ENCODE measurements at places on chromosomes 6 and 20.

- DNase-seq: peak; percentile 88
Observed at GRCh38 chr6:36755435-36756348, 58.1 kb downstream of the RAB44 start.

GRCh38 chr6:21840428-21840827 is 246.9 kb downstream of the SOX4 start:
- no peak for DNase-seq

GRCh38 chr6:149270616-149271015 is 46.9 kb upstream of the TAB2 start:
- no peak for DNase-seq

DNA sequence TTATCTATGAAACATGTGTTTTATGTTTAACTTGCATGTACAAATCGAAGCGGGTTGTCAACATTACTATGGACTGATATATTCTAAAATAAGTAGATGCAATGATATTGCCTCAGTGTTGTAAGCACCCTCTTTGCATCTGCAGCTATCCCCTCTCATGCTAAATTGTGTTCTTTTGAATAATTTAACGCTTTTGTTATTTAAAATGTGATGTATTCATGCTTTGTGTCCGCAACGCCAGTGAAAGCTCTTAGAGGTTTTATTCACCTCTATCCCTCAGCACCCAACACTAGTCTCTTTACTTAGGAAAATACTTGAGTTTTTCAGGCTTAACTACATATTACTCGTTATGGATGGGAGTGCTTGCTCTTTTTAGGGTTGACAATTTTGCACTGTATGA is 173.7 kb upstream of the ID4 start:
- DNase-seq: no peak

DNA sequence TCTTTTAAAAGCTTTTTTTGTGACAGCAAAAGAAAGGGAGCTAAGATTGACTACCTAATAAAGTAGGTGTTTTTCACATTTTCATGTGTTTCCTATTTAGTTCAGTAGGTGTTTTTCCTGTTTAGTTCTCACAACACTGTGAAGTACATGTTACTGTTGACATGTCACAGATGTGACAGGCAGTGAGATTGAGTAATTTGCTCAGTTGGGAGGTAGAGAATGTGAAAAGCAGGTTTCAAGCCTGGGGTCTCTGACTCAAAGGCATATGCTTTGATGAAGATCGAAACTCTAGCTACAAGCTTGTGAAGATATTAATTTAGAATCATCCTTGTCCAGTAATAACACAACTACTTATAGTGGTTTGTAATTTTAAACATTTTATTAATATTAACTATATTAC is 43.1 kb downstream of the SLX4IP start:
- no peak for DNase-seq

DNA sequence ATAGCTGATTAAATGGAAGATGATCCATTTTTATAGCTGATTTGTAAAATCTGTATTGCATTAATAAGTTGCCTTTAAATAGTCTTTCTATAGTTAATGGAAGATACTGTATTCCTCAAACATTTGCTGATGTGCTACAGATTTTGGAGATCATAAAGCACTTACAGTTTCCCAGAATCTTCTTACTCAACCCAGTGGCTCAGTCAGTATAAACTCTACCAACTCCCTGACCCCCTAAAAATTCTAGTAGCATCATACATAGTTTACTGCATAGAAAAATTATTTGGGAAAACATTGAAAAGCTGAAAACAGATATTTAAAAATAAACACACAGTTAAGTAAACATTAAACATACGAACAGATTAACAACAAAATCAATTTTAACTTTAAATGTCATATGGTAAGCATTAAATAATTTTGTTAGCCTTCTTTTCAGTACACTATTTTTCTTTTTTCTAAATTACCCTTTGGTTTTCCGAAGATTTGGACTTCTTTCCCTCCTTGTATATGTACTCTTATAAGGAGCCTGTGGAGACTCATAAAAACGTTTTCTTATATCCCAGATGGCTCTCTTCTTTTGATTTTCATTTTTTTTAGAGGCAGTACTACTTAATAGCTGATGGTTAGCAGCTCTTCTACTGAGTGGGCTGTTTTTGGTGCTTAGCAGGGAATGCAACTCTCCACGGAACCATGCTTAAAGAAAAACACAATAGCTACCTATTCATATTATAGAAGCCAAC is 62.7 kb upstream of the BMP5 start:
- DNase-seq: no peak

- DNase-seq: no peak
Observed at GRCh38 chr6:4668271-4669179, 107.7 kb upstream of the CDYL start.

DNA sequence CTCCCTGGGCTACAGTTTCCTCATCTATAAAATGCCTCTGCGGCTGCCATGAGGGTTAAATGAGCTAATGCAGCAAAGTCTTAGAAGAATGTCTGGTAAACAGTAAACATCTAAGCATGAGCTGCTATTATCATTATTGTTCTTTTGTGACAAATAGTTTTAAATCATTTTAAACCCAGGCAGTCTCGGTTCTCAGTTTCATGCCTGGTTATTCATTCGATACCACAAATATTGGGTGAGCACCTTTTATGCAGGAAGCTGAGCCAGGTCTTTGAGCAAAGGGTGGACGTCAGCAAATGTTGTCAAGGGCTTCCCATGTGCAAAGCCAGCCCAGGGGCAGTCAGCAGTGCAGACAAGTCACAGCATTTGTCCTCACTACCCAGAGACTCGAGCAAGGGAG is 128.7 kb downstream of the NFATC2 start:
- DNase-seq: no peak

DNA sequence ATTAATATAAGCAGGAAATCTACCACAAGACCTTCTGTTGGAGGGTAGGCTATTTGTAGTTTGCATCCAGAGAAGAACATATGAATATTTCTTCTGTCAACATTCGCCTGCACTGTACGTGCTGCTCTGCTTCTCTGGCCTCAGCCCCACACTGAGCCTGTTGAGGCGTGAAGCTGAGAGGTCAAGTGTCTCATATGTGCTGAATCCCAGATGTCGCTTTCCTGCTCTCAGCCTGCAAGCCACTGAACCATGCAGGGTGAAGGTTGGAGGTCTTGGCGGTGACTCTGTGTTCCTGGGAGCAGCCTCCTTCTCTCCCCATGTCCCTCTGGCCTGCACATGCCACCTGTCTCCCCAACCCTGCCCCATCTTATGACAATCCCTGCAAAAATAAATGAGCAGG is 83.6 kb downstream of the TMEM170B start:
- no peak for DNase-seq

GRCh38 chr6:100266494-100267401 is 198.0 kb downstream of the SIM1 start:
- no peak for DNase-seq
